Osteoblast (primary cell): ENCODE measurements at places on chromosomes 16 and 17. TPM values are rescaled to one million over a fixed set of nuclear protein-coding genes. Genes with fewer than 3 reads are reported as not detected.

Gene TBC1D28
- total RNA-seq: not detected in 2 replicates

Gene CDK10
- 24.8 and 37.6 TPM in 2 replicates for total RNA-seq

Gene SLC26A11
- total RNA-seq: 12.7 and 17.4 TPM in 2 replicates

Gene CLEC10A
- total RNA-seq: not detected in 2 replicates

Gene ATF7IP2
- total RNA-seq: 8.0 and 11.2 TPM in 2 replicates

Gene CIBAR2
- under 0.01 TPM in 1 of 2 replicates, not detected in the other for total RNA-seq

- H3K4me1 ChIP-seq: peaks cover 8% of the 10 kb centered on the region
- peak; percentile 99 for DNase-seq
- peaks cover 54% of the 10 kb centered on the region for H3K36me3 ChIP-seq
- H3K27ac ChIP-seq: no peak overlapping the region
- H3K4me3 ChIP-seq: no peak overlapping the region
- H3K27me3 ChIP-seq: no peaks in the 10 kb centered on the region
These were observed 645 bp upstream of the ELMO3 start for GRCh38 chr16:67198238-67198734.

DNA sequence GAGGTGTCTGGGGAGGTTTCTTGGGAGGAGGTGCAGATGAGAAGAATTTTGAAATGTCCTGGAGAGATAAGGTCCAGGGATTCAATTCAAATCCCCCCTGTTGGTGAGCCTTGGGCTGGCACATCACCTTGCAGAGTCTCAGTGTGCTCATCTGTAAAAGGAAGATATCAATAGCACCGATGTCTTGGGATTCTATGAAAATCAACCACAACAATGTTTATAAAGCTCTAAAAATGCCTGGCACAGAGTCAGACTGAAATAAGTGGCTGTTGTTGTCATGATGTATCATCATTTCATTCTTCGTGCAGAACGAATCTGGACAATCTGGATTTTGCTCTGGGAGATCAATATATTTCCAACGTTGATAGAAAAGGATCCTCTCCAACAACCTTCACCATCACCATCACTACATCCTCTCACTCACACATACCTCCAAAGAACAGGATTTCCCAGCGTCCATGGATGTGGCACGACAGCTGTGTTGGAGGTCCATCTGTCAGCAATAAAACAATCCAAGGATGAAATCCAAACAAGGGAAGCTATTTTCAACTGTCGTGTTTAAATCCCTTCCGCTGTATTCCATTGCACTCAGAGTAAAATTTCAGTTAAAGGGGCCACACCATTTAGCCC is 393.7 kb upstream of the DYNLRB2 start:
- peaks cover 43% of the 10 kb centered on the region for H3K4me1 ChIP-seq
- H3K4me3 ChIP-seq: peak overlapping the region; percentile 29
- H3K27ac ChIP-seq: peak overlapping the region; percentile 7
- no peak for DNase-seq

GRCh38 chr17:17919169-17920107 is 52.8 kb downstream of the TOM1L2 start:
- H3K4me1 ChIP-seq: peaks cover 51% of the 10 kb centered on the region
- peak; percentile 90 for DNase-seq
- no peak overlapping the region for H3K4me3 ChIP-seq
- peak overlapping the region; percentile 52 for H3K27ac ChIP-seq
- no peaks in the 10 kb centered on the region for H3K27me3 ChIP-seq
- no peaks in the 10 kb centered on the region for H3K36me3 ChIP-seq

GRCh38 chr17:70206361-70207010 is 37.2 kb downstream of the KCNJ2 start:
- H3K4me3 ChIP-seq: no peak overlapping the region
- H3K27me3 ChIP-seq: no peaks in the 10 kb centered on the region
- DNase-seq: no peak
- no peak overlapping the region for H3K27ac ChIP-seq

DNA sequence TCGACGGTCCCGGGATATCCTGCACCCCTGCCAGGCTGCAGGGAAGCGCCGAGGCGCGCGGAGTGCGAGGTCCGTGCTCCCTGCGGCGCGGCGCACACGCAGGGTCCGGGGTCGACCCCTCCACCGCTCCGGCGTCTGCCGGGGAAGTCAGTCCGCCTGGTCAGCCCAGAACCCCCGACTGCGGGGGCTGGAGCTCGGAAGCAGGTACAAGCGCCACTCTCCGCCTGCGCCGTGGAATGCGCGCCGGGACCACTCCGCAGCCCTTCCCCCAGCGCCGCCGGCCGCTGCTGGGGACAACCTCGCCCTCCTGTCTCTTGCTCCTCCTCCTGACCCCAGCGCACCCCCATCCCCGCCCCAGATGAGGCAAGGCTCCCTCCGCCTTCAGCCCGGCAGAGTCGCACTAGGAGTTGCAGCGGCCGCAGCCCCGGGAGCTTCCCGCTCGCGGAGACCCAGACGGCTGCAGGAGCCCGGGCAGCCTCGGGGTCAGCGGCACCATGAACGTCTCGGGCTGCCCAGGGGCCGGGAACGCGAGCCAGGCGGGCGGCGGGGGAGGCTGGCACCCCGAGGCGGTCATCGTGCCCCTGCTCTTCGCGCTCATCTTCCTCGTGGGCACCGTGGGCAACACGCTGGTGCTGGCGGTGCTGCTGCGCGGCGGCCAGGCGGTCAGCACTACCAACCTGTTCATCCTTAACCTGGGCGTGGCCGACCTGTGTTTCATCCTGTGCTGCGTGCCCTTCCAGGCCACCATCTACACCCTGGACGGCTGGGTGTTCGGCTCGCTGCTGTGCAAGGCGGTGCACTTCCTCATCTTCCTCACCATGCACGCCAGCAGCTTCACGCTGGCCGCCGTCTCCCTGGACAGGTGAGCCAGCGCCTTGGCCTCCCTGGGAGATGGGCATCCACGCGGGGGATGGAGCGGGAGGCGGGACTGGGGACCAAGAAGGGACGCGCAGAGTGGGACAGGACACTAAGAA is at the start of gene GALR2:
TSS of gene GALR2 (plus strand) at position 392 of the 974 bp plus-strand sequence. CDS start at position 495, 103 bp downstream.
- H3K27ac ChIP-seq: no peak within 1 kb of the TSS
- DNase-seq: peak; percentile 85
- peaks cover 12% of the 10 kb centered on the region for H3K4me1 ChIP-seq
- no peak within 1 kb of the TSS for H3K4me3 ChIP-seq
- peaks cover 63% of the 10 kb centered on the region for H3K27me3 ChIP-seq

GRCh38 chr17:69084911-69085310 is 24.2 kb upstream of the ABCA9 start:
- H3K4me3 ChIP-seq: no peak overlapping the region
- DNase-seq: no peak
- no peaks in the 10 kb centered on the region for H3K36me3 ChIP-seq
- no peaks in the 10 kb centered on the region for H3K4me1 ChIP-seq
